ENCODE measurements at places on chromosomes 2 and 18. TPM values are rescaled to one million over a fixed set of nuclear protein-coding genes. Genes with fewer than 3 reads are reported as not detected.

GRCh38 chr2:84905181-84906107 is at the start of gene TMSB10:
Gene TMSB10 (plus strand): TSS chr2:84905656.
- DNase-seq = peak; percentile 85

DNA sequence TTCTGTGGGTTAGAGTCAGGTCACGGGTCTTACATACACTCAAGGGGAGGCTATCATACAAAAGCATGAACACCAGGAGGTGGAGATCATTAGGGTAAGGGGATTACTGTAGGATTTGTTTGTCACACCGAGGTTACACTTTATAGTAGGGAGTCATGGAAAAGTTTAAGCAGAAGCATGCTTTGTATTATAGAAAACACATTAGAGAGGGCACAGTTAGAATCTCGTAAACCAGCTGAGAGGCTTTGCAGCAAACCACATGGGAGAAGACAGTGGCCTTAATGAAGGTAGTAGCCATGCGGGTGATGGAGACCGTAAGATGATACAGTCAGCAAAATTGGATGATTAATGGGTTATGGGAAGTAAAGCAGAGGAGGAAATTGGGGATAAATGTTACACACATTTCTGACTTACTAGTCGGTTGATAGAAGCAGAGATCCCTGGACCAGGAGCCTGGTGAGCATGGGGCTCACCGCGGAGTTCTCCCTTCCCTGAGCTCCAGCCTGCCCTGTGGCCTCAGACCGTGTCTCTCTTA is 75.6 kb downstream of the MAPRE2 start:
- DNase-seq = no peak

DNA sequence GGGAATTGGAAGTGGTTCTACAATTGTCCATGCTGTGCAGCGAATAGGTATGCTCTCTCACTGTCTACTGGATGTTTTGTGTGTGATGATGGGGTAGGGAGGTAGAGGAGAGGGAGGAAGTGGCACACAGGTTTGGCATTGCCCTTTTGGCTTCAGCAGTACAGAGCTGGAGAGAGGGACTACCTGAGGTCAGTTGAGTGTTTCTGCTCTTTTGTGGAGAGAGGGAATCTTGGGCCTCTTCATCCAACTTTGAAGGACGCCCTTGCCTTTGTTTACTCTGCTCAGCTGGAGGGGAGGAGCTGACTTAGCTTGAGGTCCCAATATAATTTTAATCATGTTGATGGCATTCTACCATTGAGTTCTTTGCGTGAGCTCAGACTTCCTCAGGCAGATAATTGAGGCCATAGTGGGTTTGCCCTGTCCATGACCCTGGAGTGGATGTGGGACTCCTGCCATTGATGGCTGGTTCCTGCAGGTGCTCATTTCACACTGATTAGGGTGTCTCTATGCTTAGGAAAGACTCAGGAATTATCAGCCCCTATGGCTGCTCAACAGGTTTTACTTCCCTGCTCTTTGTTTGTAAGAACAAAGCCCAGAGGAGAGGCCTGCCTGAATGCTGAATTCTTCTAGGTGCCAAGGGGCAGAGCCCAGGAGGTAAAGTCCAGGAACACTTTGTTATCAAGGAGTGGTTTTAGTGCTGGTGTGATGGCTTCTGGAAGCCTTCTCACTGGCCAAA is 7.2 kb downstream of the RPIA start:
- DNase-seq = no peak

DNA sequence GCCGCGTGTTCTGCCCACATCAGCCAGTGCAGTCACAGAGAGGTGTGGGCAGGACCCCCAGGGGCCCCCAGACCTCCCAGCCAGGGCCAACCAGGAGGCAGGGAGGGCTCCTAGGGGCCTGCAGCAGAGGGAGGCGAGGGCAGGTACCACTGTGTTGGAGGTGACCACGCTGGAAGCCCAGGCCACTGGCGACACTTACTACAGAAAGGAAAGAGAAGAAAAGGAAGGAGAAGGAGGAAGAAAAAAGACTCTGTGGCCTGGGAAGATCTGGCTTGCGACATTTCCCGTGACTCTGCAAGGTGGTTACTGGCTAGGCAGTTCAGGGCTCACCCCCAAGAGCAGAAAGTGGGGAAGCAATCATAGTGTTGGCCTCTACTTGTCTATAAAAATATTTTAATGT is 98.1 kb upstream of the BCL2L11 start:
- DNase-seq = no peak

GRCh38 chr2:236214376-236214995 is 46.3 kb upstream of the GBX2 start:
- no peak for DNase-seq

DNA sequence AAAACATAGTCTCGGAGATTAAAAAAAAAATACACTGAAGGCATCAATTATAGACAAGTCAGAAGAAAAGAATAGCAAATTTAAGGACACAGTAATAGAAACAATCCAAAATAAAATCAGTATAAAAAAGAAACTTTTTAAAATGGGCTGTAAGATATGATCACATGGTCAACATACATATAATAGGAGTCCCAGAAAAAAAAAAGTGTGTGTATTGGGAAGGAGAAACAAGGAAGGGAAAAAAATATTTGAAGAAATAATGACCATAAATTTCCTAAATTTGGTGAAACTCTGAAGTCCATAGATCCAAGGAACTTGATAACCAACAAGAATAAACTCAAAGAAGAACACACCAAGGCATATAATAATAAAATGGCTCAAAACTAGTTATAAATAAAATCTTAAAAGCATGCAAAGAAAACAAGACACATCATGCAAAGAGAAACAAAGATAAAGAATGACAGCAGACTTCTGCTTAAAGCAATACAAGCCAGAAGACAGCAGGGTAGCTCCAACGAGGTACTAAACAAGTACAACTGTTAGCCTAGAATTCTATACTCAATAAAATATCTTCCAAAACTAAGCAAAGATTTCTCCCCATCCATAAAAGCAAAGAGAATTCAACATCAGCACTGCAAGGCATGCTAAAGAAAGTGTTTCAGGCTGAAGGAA is 115.1 kb downstream of the NBAS start:
- no peak for DNase-seq

GRCh38 chr2:230974096-230974913 is 21.6 kb upstream of the SPATA3 start:
- no peak for DNase-seq

- DNase-seq = no peak
Observed at GRCh38 chr18:64287926-64288325, 139.0 kb upstream of the LINC00305 start.

The RIT2 gene
- not detected for total RNA-seq

The APOB gene
- total RNA-seq = 0.34 TPM

The UGT1A4 gene
- not detected for total RNA-seq

The RAB6C gene
- not detected for total RNA-seq

The GALR1 gene
- not detected for total RNA-seq
